ENCODE measurements at places on chromosomes 12 and 14. TPM values are rescaled to one million over a fixed set of nuclear protein-coding genes. Genes with fewer than 3 reads are reported as not detected.

GRCh38 chr14:61927060-61927459, 164.8 kb downstream of the SNAPC1 start:
- H3K27ac ChIP-seq: no peak overlapping the region
- no peaks in the 10 kb centered on the region for H3K27me3 ChIP-seq
- H3K4me3 ChIP-seq: no peak overlapping the region
- no peaks in the 10 kb centered on the region for H3K36me3 ChIP-seq
- no peak for DNase-seq

GRCh38 chr12:3106579-3106978, 29.4 kb downstream of the TSPAN9 start:
- no peaks in the 10 kb centered on the region for H3K27me3 ChIP-seq
- no peak overlapping the region for H3K27ac ChIP-seq
- H3K4me3 ChIP-seq: no peak overlapping the region
- H3K4me1 ChIP-seq: peaks cover 13% of the 10 kb centered on the region

GRCh38 chr14:54325766-54326165, 71.0 kb upstream of the CDKN3 start:
- no peak overlapping the region for H3K27ac ChIP-seq
- no peak overlapping the region for H3K4me3 ChIP-seq
- no peaks in the 10 kb centered on the region for H3K27me3 ChIP-seq
- no peaks in the 10 kb centered on the region for H3K36me3 ChIP-seq

DNA sequence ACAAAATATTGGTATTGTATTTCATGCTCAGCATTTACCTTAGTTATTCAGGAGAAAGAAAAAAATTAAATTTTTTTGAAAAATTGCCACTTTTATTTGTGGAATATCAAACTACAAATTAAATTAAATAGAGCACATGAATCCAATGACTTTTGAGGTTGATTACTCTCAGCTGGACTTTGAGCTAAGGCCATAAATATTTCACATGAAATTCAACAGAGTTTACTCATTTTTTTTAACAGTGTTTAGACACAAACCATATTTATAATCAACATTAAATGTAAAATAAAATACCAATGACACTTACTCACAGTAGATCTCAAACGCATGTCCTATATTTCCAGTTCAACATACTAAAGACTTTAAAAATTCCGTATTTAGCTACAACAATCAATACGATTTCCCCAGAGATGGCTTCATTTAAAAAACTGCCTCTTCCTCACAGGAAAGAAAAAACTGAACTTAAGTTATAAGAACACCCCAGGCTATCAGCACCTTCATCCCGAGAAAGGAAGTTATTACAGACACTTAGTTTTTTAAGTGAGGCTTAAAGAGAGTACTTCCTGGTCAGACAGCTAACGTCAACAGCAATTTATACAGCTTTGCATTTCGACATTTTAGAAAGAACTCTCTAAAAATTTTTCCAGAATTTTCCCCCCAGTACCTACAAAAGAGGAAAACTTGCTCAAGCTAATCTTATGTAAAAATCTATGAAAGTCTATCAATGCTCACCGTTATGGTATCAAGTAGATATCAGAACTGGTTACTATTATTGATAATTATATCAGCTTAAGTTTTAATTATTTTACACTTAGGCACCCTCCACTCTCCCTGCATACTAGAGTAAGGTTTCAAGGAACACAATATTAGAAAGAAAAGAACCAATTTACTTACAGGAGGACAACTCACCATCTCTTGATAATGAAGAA, 13.8 kb downstream of the TAOK3 start:
- H3K36me3 ChIP-seq: no peaks in the 10 kb centered on the region
- no peaks in the 10 kb centered on the region for H3K27me3 ChIP-seq
- H3K4me1 ChIP-seq: peaks cover 30% of the 10 kb centered on the region
- peak overlapping the region; percentile 25 for H3K27ac ChIP-seq

DNA sequence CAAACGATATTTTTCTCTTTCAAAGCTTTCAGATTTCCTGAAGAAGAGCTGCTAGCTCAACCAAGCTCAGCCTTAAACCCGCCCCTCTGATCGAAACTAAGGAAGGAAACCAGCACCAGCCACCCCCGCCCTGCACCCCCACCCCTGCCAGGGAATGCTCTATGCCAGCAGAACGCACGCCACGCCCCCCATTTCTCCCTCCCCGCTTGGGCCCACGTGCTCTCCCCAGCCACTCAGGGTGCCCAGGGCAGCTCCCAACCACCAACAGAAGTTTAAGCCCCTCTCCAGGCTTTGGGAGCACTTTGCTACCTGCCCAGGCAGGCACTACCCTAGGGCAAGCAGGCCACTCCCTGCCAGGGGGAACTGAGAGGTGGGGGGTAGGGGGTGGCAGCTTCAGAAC, 18.8 kb upstream of the KRT78 start:
- H3K27me3 ChIP-seq: no peaks in the 10 kb centered on the region
- no peak overlapping the region for H3K27ac ChIP-seq
- H3K4me3 ChIP-seq: no peak overlapping the region
- H3K36me3 ChIP-seq: no peaks in the 10 kb centered on the region
- H3K4me1 ChIP-seq: no peaks in the 10 kb centered on the region

DNA sequence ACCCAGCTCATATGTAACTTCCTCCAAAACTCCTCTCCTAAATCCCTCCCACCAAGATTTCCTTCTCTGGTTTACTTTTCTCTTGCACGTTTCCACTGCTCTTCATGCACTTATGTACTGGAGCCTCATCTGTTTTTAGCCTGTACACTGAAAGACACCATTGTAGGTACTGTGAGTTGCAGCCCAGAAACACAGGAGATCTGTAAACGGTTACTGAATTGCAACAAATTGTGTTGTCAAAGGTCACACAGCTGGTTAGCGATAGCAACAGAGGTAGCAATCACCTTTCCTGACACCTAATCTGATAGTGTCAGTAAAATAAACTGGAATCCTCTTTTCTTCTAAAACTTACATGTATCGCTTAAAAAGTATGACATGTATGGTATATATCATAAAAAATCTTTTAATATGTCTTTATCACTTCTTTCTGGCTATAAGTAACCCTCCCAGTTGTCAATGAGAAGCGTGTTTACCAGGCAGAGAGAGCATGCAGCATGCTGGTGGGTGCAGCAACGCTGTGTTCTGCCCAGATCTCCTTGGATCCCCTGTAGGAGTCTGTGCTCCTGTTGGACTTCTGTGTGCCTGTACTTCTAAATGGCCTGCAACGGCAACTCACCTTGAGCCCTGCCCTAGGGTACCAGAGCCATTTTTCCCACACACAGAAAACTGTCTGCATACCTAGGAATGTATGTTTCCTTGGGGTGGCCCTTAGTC, 121.5 kb upstream of the CPM start:
- H3K27me3 ChIP-seq: no peaks in the 10 kb centered on the region
- H3K36me3 ChIP-seq: no peaks in the 10 kb centered on the region
- H3K27ac ChIP-seq: no peak overlapping the region
- no peak for DNase-seq
- no peak overlapping the region for H3K4me3 ChIP-seq
- H3K4me1 ChIP-seq: peaks cover 25% of the 10 kb centered on the region

- no peak overlapping the region for H3K27ac ChIP-seq
- DNase-seq: no peak
- H3K36me3 ChIP-seq: no peaks in the 10 kb centered on the region
- no peaks in the 10 kb centered on the region for H3K4me1 ChIP-seq
- no peak overlapping the region for H3K4me3 ChIP-seq
Measured at GRCh38 chr14:94888121-94888520, 118.2 kb upstream of the GSC start.

Gene TSPAN9
- 19.1 TPM for total RNA-seq

Gene TRHDE
- 6.1 TPM for total RNA-seq

GRCh38 chr14:97095269-97095668, 298.1 kb downstream of the VRK1 start:
- no peak overlapping the region for H3K27ac ChIP-seq
- H3K36me3 ChIP-seq: no peaks in the 10 kb centered on the region
- no peaks in the 10 kb centered on the region for H3K27me3 ChIP-seq
- H3K4me1 ChIP-seq: no peaks in the 10 kb centered on the region
- no peak overlapping the region for H3K4me3 ChIP-seq
- no peak for DNase-seq

DNA sequence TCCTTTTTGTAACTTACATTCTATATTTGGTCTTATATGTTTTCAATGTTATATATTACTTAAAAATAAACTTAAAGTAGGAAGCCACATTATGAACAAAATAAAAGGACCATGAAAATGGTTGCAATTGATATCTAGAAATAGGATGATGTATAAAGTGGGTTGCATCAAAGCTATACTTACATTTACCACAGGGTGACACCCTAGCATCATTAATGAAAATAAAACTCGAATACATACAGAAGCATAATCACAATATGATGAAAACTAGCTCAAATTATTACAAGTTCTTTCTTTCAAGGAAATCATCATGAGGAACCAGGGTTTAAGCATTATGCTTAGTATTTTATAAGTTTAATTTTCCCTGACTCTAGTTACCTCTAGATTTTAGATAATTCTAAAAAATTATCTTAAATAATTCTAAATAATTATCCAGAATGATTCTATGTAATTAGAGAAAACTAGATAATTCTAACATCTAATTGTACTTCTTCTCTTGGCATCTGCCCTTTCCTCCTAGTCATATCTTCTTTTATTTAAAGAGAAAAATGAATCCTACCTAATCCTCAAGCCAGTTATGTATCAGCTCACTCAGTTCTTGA, 31.2 kb downstream of the TAS2R7 start:
- H3K36me3 ChIP-seq: no peaks in the 10 kb centered on the region
- H3K4me3 ChIP-seq: no peak overlapping the region
- H3K27ac ChIP-seq: no peak overlapping the region
- DNase-seq: no peak
- no peaks in the 10 kb centered on the region for H3K27me3 ChIP-seq
- no peaks in the 10 kb centered on the region for H3K4me1 ChIP-seq

GRCh38 chr14:61516964-61517653, 178.2 kb upstream of the HIF1A start:
- no peaks in the 10 kb centered on the region for H3K4me1 ChIP-seq
- DNase-seq: no peak
- no peaks in the 10 kb centered on the region for H3K27me3 ChIP-seq
- peak overlapping the region; percentile 35 for H3K27ac ChIP-seq
- H3K4me3 ChIP-seq: no peak overlapping the region
- no peaks in the 10 kb centered on the region for H3K36me3 ChIP-seq

GRCh38 chr14:81555051-81555450, 21.4 kb upstream of the SEL1L start:
- no peaks in the 10 kb centered on the region for H3K36me3 ChIP-seq
- no peak overlapping the region for H3K27ac ChIP-seq
- H3K27me3 ChIP-seq: no peaks in the 10 kb centered on the region
- no peaks in the 10 kb centered on the region for H3K4me1 ChIP-seq

Gene PRKCH
- total RNA-seq: 15.3 TPM

- H3K36me3 ChIP-seq: no peaks in the 10 kb centered on the region
- no peak for DNase-seq
- no peaks in the 10 kb centered on the region for H3K27me3 ChIP-seq
- no peak overlapping the region for H3K4me3 ChIP-seq
- peaks cover 17% of the 10 kb centered on the region for H3K4me1 ChIP-seq
Measured at GRCh38 chr12:80445083-80445793, 1.2 kb downstream of the PTPRQ start.

GRCh38 chr12:89151536-89151935, 200.8 kb downstream of the DUSP6 start:
- H3K27me3 ChIP-seq: no peaks in the 10 kb centered on the region
- no peak overlapping the region for H3K4me3 ChIP-seq
- H3K36me3 ChIP-seq: no peaks in the 10 kb centered on the region
- H3K27ac ChIP-seq: no peak overlapping the region
- no peaks in the 10 kb centered on the region for H3K4me1 ChIP-seq

Gene CMKLR1
- total RNA-seq: 10.9 TPM

DNA sequence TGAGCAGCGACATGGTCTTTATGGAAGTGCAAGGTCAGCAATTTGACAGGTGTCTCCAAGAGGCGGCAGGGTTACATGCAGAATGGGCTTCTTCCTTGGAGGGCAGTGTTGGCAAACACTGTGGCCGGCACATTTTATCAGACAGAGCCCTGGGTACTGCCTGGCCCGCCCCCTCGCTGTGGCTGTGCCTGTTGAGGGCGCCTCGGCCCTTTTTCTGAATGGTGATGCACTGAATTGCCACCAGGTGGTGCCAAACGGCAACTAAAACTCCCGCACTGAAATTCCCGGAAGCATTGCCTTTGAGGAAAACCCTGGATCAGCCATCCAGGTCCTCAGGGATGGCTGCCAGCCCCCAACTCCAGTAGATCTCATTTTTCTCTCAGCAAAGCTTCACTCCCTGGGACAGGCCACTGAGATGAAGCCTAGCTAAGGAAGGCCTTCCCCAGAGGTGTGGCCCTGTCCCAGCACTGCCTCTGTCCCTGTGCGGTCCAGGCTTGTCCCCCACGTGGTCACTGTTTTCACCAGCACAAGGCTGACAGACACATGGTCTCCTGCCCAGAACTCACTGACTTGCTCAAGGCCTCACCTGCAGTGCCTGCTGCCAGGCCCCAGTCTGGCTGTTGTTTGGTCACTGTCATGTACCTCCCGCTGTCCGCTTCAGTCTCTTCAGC, 73.6 kb downstream of the TESC start:
- H3K4me1 ChIP-seq: peaks cover 8% of the 10 kb centered on the region
- H3K27me3 ChIP-seq: no peaks in the 10 kb centered on the region
- no peak overlapping the region for H3K27ac ChIP-seq

- H3K4me1 ChIP-seq: peaks cover 1% of the 10 kb centered on the region
- H3K27ac ChIP-seq: no peak overlapping the region
- DNase-seq: no peak
- H3K27me3 ChIP-seq: peaks cover 5% of the 10 kb centered on the region
- no peaks in the 10 kb centered on the region for H3K36me3 ChIP-seq
Measured at GRCh38 chr12:130155416-130156073, 6.7 kb upstream of the FZD10 start.

Gene PSMA6
- total RNA-seq: 180 TPM

Gene C12orf50
- total RNA-seq: not detected

Gene ITGA5
- 296 TPM for total RNA-seq

Gene DNAJC22
- under 0.01 TPM for total RNA-seq

GRCh38 chr14:74414403-74415114, 11.5 kb downstream of the SYNDIG1L start:
- no peaks in the 10 kb centered on the region for H3K4me1 ChIP-seq
- H3K4me3 ChIP-seq: no peak overlapping the region
- peaks cover 8% of the 10 kb centered on the region for H3K27me3 ChIP-seq
- no peak overlapping the region for H3K27ac ChIP-seq
- no peak for DNase-seq

GRCh38 chr12:26554332-26554731, 278.7 kb downstream of the ITPR2 start:
- peaks cover 25% of the 10 kb centered on the region for H3K36me3 ChIP-seq
- H3K27me3 ChIP-seq: no peaks in the 10 kb centered on the region
- no peak for DNase-seq
- H3K27ac ChIP-seq: no peak overlapping the region

GRCh38 chr14:69916396-69916795, 37.2 kb downstream of the SMOC1 start:
- H3K27ac ChIP-seq: no peak overlapping the region
- no peaks in the 10 kb centered on the region for H3K36me3 ChIP-seq
- H3K4me3 ChIP-seq: no peak overlapping the region
- H3K4me1 ChIP-seq: no peaks in the 10 kb centered on the region
- no peaks in the 10 kb centered on the region for H3K27me3 ChIP-seq
- no peak for DNase-seq

DNA sequence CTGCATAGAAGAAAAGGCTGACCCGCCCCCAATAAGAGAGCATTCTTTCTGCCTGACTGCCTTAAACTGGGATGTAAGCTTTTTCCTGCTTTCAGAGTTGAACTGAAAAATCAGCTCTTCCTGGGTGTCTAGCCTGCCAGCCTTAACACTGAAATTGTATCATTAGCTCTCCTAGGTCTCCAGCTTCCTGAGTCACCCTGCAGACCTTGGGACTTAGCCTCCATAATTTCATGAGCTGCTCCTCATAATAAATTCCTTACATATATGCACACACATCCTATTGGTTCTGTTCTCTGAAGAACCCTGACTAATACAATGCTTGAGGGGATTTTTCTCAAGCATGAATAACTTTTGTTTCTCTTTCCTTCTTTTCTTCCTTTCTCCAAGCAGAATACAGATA, 76.4 kb upstream of the FAR2 start:
- no peaks in the 10 kb centered on the region for H3K4me1 ChIP-seq
- no peak for DNase-seq
- H3K4me3 ChIP-seq: no peak overlapping the region
- H3K36me3 ChIP-seq: no peaks in the 10 kb centered on the region
- no peak overlapping the region for H3K27ac ChIP-seq

Measured in sigmoid colon (tissue), 7 donors.